ENCODE measurements at places on chromosomes 6 and 20.

GRCh38 chr6:448296-449056 lies 56.9 kb downstream of the IRF4 start:
- ATAC-seq: no peak

GRCh38 chr6:99232056-99232455 lies 117.4 kb downstream of the FAXC start:
- no peak for ATAC-seq

DNA sequence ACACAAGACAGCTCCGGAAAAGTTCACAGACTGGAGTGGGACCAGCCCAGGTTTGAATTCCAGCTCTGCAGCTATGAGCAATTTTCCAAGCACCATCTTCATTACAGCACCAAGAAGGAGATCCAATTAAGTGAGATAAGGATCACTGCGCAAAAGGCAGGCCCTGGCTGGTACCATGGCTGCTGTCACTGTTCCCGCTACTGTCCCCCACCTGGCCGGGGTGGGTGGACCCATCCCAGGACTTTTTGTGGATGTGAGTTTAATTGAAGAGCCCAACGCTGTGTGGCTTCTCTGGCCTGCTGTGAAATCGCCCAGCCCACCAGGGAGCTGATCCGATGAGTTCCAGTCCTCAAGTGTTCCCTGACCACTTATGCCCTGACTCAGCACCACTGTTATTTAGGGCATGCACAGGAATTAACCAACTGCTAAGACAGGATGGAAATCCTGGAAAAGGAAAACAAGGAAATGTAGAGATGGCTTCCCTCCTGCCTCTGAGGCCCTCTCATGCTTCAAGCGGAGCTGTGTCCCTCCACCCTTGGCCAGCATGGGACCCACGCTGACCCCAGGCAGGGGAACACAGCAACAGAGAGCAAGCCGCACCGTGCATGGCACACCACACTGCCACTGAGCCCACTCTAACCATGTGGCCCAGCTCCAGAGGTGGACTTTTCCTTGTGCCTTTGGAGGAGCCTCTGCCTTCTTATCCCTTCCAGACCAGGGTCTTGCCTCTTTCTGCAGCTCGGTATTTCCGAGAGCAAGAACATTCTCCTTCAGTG lies 150.0 kb upstream of the CST7 start:
- ATAC-seq: no peak

GRCh38 chr6:141963543-141964295 lies 169.0 kb upstream of the GJE1 start:
- no peak for ATAC-seq

- no peak for ATAC-seq
Observed at GRCh38 chr20:20188647-20189046, 136.3 kb downstream of the CFAP61 start.

GRCh38 chr6:68159433-68159832 lies 475.6 kb upstream of the ADGRB3 start:
- no peak for ATAC-seq

DNA sequence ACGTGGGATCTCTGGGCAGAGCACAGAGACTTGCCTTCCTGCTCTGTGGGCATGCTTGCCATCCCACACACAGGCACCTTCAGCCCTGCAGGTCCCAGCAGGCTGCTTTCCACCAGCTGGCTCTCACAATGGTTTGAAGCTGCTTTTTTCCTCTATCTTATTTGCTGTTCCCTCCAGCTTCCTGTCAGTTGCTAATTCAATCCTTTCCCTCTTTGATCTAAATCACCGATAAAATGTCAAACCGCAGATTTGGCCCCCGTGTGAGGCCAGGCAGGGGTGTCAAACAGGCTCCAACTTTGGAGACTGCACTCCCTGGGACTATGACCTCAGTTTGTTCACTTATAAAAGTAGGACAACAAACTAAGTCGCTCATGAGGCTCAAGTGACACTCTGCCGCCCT lies 40.6 kb upstream of the PCMTD2 start:
- ATAC-seq: no peak

DNA sequence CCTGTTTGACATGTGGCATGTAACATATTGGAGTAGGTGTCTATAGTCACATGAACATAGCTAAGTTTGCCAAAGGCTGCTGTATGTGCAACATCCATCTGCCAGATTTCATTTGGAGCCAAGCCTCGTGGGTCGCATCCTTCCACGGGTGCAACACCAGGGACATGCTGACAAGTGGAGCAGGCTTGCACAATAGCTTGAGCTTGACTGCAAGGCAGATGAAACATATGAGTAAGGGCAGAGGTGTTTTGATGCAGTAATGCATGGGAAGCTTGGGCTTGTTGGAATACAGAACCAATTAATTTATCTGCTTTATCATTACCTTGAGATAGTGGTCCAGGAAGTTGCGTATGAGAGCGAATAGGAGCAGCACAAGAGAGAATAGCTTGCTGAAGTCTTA lies 74.1 kb upstream of the BTN3A2 start:
- no peak for ATAC-seq

GRCh38 chr20:59006864-59007664 lies at the start of gene CTSZ:
Gene CTSZ (minus strand): TSS chr20:59007254. CDS start chr20:59007128, 126 bp downstream.
- peak; percentile 68 for ATAC-seq

GRCh38 chr6:113048741-113049140 lies 701.6 kb downstream of the RFPL4B start:
- no peak for ATAC-seq
